ENCODE measurements at places on chromosomes 6 and 20.

GRCh38 chr20:62777528-62777830 is 18.8 kb upstream of the MRGBP start:
- no peak for DNase-seq

- DNase-seq, result no peak
Measured at GRCh38 chr6:138206862-138207261, 11.4 kb downstream of the PBOV1 start.

DNA sequence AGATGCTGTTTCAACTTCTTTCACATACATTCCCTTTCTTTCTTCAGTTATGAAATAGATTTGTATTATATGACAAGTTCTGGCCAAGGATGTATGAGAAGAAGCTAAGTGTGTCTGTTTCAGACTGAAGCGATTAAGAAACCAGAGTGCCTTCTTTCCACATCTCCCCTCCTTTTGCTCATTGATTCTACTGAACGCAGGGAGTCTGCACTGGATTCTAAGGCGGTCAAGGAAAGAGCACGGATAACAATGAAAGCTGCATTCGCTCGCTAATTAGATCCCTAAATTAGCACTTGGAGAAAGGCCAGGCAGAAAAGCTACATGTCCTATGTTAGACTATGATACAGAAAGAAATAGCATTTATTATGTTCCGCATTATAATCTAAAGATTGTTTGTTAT is 267.7 kb downstream of the HAO1 start:
- no peak for DNase-seq

DNA sequence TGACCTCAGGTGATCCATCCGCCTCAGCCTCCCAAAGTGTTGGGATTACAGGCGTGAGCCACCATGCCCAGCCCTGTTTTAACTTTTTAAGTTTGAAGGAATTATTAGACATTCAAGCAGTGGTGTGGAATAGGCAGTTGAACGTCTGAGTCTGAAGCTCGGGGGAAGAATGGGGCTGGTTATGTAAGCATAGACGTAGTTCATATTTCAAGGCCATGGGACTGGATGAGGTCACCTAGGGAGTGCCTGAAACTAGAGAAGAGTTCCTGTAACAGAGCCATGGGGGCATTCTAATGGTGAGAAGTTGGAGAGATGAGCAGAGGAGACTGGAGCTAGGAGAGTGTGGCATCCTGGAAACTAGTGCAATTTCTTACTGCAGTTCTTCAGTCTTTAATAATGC is 6.4 kb downstream of the CDKAL1 start:
- no peak for DNase-seq

DNA sequence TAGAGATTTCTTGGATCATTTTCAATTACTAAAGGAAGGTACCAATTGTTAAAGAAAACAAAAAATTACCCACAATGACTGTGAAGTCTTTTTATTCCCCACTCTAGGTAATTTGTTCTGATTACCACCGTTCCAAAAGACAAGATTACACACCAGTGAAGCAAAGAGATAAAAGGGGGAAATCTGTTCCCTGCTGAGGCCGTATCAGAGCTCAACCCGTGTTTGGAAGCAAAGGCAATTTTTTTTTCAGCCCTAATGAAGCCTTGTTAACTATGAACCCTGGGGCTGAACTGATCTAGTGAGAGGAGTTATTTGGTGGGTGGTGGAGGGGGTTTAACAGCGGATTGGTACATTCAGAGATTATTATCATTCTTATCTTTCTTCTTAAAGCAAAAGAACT is 128.5 kb downstream of the ALDH8A1 start:
- DNase-seq, result no peak

- DNase-seq, result no peak
Measured at GRCh38 chr6:46052479-46052878, 36.8 kb upstream of the CLIC5 start.

GRCh38 chr6:39260456-39260855 is 31.2 kb upstream of the KCNK5 start:
- DNase-seq, result no peak

DNA sequence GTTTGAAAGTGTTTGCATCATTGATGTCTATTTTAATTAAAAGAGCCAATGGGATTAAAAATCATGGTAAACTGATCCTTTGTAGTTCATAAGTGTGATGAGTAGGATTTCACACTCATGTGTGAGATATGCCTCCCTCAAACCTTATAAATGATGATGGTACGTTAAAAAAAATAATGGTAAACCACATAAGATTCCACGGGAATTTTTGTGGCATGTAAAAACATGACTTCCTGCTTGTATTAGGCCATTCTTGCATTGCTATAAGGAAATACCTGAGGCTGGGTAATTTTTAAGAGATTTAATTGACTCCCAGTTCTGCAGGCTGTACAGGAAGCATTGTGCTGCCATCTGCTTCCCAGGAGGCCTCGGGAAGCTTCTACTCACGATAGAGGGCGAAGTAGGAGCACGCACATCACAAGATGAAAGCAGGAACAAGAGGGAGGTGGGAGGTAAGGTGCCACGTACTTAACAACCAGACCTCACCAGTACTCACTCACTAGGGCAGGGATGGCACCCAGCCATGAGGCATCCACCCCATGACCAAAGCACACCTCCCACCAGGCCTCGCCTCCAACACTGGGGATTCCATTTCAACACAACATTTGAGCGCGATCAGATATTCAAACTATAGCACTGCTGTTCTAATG is 187.6 kb upstream of the QKI start:
- DNase-seq, result no peak

GRCh38 chr6:3162067-3162497 is 4.7 kb upstream of the TUBB2A start:
- no peak for DNase-seq

DNA sequence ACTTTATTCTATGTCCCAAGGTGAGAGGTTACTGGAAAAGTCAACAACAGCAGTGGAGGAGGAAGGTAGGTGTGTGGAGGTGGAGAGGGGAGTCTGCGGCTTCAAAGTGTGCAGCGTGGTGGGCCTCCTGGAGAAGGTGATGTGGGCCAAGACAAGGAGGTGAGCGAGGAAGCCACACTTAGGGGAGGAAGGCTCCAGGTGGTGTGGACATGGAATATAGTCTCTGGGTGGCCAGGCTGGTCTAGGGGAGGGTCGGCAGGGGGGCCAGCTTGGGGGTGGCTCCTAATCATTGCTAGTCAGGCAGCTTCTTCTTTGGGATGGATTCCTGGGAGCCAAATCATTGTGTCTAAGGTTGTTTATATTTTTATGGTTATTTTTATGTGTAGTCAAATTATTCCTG is 111.5 kb upstream of the CDH4 start:
- DNase-seq, result no peak

- no peak for DNase-seq
Measured at GRCh38 chr6:33424855-33425667, 5.2 kb downstream of the SYNGAP1 start.

GRCh38 chr20:3663031-3663701 is at the start of gene GFRA4:
Gene GFRA4, minus strand, starts transcription at chr20:3663399. Its CDS starts 0 bp downstream, at chr20:3663399.
- DNase-seq, result no peak

GRCh38 chr20:2298701-2299100 is 2.9 kb downstream of the TGM3 start:
- DNase-seq, result no peak

- DNase-seq, result no peak
Measured at GRCh38 chr6:91291071-91291470, 704.2 kb upstream of the MAP3K7 start.

DNA sequence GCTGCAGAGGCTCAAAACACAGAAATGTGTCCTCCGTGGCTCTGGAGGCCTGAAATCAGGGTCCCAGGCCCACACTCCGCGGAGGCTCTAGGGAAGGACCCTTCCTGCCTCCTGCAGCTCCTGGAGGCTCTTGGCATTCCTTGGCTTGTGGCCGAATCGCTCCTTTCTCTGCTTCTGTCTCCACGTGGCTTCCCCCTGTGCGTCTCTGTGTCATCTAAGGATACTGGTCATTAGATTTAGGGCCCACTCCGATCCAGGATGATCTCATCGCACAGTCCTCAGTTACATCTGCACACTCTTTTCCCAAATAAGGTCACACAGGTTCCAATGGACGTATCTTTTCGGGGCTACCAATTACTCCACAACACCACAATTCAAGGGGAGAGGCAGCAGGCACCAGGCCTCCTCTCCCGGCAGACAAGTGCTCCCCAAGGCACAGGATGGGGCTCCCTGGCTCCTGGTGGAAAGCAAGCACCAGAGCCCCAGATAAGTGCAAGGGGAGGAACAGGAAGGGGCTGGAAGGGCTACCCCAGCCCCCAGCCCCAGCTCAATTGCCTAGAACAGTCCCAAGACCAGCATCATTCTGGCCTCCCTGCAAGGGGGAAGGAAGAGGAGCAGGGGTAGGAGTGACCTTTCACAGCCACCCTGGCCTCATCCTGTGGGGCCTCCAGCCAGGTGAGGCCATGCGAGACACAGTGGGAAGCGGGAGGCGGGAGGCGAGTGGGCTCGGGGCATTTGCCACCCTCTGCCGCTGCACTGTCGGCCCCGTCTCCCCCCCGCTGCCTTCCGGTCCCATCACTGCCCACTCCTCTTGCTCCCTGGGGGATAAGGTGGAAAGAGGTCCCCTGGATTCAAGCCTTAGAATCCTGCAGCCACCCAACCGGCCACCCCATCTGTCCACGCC is 16.3 kb downstream of the NTSR1 start:
- no peak for DNase-seq

DNA sequence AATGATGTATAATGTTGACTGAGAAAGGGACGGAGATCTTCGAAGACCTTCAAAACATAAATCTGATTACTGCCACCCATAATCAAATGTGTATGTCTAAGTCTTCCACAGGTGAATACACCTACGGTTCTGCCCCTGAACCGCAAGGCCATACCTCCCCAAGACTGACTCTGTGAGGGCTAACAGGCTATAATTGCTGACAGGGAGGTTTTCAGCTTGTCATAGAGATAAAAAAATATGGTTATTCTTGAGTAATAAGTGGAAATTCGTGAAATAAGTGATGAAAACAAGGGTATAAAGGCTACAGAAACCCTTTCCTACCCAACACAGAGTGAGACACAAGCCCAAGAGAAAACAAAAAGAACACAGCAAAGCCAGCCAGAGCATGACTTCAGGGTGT is 188.9 kb downstream of the ATXN1 start:
- DNase-seq, result no peak

DNA sequence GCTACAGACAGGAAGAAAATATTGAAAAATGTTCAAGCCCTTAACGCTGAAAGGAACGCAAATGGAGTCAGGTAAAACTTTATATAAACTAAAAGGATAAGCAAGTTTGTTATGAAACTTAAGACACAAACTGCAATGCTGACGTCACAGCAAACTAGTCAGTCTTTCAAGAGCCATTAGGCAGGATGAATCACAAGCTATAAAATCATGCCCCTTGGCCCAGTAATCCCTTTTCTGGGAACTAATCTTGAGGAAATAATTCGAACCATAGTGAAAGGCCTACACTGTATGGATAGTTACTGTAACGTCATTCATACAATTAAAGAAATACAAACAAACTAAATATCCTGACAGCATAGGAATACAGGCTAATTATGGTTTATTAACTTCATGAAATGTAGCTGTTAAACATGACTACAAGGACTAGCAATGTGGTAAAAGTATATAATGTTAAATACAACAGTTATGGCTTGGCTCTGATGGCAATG is 42.7 kb upstream of the HINT3 start:
- DNase-seq, result peak; percentile 91

DNA sequence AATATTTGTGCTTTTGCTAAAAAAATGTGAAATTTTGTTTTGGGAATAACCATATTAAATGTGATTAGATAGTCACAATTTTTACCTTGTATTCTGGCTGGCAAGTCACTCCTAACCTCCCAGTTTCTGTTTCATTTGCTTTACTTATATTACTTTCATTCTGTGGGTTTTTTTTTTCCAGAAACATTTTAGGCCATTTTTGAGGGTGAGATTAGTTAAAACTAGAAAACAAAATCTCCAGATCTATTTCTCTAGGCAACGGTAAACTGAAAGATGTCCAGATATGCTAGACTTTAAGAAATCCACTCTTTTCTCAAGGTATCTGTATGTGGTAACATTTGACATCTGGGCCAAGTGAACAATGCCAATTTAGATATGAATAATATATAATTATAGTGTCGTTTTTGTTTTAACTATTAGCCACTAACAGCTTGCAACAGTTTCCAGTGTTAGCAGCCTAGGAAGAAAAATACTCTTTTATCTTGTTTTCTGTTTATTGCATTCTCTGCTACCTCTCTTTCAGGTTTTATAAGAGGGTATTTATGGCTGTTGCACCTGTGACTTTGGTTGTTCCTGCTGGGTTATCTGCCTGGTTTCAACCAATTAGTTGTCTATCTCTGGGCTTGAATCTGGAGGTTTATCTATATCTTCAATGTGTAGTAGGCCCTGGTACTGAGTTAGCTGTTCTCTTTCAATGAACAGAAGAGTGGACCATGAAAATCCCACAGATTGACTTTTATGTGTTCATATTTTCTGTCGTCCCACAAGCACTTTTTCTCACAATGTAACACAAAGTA is 260.9 kb downstream of the NKAIN2 start:
- DNase-seq, result no peak

DNA sequence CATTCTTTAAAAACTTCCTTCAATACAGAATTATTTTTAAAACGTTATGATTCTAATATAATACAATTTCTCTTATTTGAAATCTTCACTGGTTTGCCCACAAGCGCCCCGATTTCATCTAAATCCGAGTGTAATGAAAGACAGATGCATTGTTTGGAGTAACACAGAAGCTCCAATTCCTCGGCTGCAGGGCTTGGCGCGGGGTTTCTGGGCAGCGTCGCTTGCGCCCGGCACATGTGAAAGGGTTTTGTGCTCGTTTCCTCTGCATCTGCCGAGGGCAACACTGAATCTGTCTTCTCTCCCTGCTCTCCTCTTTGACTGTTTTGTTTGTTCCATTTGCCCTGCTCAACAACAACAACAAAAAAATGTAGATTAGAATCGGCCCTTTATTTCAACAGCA is 248.6 kb upstream of the QKI start:
- no peak for DNase-seq

DNA sequence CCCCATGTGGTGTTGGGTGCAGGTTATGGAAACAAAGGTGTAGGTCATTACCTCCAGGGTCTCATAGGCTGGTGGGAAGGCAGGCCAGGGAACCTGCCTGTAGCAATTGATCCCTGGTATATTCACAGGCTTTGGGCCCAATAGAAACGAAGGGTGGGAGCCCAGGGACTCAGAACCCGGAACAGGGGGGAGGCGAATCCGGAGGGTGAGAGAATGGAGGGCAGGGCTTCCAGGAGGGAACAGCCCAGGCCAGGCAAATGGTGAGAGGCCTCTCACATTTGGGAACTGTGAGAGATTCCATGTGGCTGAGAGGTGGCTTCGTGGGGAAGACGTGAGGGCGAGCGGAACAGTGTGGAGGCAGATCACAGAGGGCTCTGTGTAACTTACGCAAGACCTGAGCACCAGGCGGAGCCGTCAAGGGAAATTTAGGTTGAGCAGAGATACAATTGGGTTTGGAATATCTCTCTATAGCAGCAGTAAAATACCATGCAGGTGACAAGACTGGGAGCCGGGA is 267.1 kb downstream of the ERMARD start:
- DNase-seq, result no peak

- no peak for DNase-seq
Measured at GRCh38 chr20:4153251-4153650, 137.9 kb upstream of the RNF24 start.

- no peak for DNase-seq
Measured at GRCh38 chr20:63740070-63740626, 572 bp downstream of the SLC2A4RG start.

GRCh38 chr6:4817551-4817950 is 41.3 kb downstream of the CDYL start:
- no peak for DNase-seq
